ENCODE measurements at places on chromosomes 12 and 14.

DNA sequence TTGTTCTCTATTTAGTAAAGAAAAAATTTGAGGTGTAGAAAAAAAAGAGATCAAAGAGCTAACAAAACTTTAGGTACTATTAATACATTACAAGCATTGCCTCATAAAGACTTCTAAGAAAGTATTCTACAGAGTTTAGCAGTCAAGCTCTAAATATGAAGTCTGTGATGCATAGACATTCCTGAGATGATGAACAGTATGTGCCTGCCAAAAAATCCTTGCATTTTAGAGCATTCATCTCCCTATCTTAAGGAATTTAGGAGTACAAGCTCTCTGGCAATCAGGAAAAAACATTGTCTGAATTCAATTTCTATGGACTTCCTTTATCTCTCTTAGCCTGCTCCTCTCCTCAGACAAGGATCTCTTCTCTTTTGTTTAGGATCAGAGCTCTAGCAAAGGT lies 202.6 kb upstream of the LRFN5 start:
- DNase-seq, result no peak

- DNase-seq, result no peak
These were observed 26.1 kb upstream of the EIF4B start for GRCh38 chr12:52980096-52980649.

- DNase-seq, result peak; percentile 93
These were observed 10.4 kb downstream of the BEST3 start for GRCh38 chr12:69688471-69689427.

DNA sequence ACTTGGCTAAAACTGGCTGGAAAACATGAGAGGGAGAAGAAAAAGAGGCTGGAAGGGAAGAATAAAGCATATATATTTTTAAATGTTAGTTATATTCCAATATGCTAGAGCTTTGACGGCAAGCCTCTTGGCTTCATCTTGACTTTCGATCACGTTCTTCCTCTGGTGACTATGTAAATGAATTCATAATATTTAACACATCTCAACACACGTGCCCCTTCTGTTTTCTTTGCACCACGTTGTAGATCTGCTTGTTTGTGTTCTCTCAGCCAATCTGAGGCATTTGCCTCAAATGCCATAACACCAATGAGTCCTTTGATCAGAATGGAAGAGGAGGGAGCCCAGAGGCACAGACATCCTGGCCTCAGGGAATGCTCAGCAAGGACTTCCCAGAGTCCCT lies 45.4 kb upstream of the TRIM9 start:
- DNase-seq, result no peak

DNA sequence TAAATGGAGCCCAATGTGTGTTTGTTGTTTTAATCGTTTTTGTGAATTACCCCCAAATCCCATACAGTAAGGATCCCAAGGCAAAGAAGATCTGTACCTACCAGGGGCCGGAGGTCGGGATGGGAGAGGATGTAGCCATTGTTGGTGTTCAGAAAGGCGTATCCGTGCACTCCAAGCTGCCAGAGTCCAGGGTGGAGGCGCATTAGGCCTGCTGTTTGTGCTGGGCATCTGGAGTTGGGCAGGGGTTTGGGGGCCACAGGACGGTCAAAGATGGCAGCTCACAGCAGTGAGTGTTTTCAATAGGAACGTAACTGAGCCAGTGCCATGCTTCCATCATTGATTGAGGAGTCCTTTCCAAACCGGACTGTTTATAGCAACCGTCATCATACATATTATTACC lies 40.2 kb downstream of the CACNA2D4 start:
- no peak for DNase-seq
